ENCODE measurements at places on chromosomes 7 and 10.

DNA sequence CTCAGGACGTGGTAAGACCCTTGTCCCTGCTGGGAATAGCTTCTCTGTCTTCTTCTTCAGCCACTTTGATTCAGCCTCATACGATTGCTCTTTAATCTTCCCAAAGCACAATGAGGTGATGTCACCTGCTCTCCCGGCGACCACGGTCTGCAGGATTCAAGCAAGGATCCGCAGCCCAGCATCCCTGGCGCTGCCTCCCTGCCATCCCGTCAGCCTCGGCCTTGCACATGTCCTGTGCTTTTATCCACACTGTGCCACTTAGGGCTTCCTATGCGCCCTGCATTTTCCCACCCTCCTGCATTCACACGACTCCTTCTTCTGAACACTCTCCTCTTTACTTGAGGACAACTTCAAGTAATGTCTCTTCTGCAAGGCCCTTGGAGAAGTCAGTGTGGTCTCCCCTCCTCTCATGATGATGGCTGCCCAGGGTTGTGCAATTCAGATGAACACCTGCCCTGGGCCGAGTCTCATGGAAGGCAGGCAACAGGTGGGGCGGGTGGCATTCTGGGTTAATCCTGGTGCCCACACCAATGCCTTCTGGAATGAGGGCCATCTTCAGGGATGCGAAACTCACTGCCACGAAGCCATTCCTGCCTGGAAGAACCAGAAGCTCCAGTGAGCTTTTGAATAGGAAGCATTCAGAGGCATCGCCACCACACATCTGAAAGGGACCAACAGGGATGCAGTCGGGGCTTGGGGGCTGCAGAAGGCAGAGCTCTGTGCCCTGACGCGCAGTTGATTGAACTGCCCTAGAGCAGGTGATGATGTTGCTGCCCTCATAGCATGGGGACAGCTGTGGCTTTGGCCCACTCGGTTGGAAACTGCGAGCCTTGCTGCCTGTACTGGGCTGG, 287.5 kb downstream of the GLRX3 start:
- no peak for DNase-seq

- no peak for DNase-seq
These were observed 5.7 kb downstream of the PRSS1 start for GRCh38 chr7:142754681-142755575.

DNA sequence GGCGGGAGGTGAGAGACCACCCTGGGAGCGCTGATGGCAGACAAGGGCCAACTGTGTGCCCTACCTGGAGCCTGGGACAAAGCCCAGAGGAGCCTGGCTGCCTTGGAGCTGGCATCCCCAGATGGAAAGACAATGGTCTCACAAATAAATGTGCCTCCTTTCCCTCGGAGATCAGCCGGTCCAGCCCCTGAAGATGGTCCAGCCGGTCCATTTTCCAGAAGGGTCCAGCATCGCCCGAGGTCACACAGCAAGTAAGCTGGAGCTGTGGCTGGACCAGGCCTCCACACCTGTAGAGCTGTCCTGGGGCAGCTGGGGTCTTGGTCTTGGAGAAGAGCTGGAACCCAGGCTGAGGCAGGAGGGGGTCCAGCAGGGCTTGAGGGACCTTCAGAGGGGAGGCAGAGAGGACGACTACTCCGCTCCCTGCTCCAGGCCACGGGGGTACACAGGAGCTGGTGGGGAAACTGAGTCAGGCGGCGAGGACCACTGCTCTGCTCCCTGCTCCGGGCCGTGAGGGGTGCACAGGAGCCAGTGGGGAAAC, 3.6 kb downstream of the ELFN1 start:
- DNase-seq = no peak

- no peak for DNase-seq
These were observed 294.5 kb upstream of the NFE2L3 start for GRCh38 chr7:25857376-25858067.

GRCh38 chr10:61702584-61702983, 39.9 kb downstream of the CABCOCO1 start:
- DNase-seq = no peak

GRCh38 chr7:23462846-23463245, 7.4 kb downstream of the IGF2BP3 start:
- DNase-seq = no peak

- no peak for DNase-seq
These were observed 106.9 kb upstream of the BET1 start for GRCh38 chr7:94111009-94111408.

- no peak for DNase-seq
These were observed 51.2 kb downstream of the INSYN2A start for GRCh38 chr10:127145173-127145572.

GRCh38 chr10:22997096-22997495, 69.2 kb downstream of the ARMC3 start:
- DNase-seq = no peak

GRCh38 chr7:144827621-144828020, 8.2 kb downstream of the TPK1 start:
- DNase-seq = no peak

DNA sequence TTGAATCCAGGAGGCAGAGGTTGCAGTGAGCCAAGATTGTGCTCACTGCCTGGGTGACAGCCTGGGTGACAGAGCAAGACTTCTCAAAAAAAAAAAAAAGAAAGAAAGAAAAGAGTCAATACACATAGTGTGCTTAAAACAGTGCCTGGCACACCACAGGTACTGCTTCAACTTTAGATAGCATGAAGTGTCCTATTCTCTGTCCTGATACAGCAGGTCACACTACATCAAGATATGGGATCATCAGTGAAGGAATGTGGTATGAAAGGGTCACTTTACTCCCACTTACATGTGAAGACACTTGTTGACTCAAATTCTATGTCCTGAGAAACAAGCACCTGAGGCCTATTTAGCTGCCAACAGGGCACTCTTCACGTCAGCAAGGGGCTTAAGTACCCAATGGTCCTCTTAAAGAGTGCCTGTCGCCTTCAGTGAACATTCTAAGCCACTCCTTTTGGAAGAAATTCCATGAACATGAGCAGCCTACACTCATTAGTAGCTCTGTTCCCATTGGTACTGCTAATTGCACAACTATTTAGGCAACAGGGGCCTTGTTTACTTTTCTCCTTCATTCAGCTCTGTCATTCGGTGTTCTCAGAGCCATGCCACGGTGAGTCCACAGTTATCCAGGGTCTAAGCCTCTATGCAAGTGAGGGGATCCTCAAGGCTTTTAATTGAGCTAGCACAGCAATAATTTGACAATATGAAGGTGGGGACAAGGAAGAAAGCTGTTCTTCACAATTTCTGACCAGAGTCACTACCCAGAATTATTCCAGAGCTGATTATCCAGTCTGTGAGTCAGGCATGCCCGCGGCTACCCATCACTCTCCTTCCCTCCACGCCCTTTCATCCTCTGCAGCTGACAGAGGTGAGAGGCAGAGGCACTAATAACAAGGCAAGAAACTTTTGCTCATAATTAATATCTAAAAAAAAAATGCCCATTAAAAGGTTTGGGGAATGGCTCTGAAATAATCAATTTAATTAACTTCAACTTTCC, 56.6 kb upstream of the PTN start:
- DNase-seq = no peak
